ENCODE measurements at places on chromosomes 5 and 9.

- no peak for ATAC-seq
These were observed 270.1 kb upstream of the PTGER4 start for GRCh38 chr5:40409601-40410000.

DNA sequence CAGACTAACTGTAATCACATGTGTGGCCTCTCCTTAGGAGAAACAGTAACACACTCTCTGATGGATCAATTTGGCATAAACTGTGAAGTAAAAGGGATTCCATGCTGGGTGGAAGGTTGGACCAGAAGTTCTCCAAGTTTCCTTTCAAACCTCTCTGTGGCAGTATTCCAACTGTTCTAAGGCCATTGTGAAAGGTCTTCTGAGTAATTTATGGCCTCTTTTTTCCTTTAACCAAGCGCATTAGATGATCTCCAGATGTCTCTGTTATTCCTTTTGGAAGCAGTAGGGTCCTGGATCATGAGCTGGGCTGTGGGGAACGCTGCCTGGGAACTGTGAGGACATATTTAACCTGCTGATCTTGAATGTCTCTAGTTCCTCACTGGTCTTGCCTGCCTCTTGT is 80.6 kb upstream of the IL6ST start:
- no peak for ATAC-seq

- no peak for ATAC-seq
These were observed 133.7 kb downstream of the UNC13B start for GRCh38 chr9:35295369-35296036.

DNA sequence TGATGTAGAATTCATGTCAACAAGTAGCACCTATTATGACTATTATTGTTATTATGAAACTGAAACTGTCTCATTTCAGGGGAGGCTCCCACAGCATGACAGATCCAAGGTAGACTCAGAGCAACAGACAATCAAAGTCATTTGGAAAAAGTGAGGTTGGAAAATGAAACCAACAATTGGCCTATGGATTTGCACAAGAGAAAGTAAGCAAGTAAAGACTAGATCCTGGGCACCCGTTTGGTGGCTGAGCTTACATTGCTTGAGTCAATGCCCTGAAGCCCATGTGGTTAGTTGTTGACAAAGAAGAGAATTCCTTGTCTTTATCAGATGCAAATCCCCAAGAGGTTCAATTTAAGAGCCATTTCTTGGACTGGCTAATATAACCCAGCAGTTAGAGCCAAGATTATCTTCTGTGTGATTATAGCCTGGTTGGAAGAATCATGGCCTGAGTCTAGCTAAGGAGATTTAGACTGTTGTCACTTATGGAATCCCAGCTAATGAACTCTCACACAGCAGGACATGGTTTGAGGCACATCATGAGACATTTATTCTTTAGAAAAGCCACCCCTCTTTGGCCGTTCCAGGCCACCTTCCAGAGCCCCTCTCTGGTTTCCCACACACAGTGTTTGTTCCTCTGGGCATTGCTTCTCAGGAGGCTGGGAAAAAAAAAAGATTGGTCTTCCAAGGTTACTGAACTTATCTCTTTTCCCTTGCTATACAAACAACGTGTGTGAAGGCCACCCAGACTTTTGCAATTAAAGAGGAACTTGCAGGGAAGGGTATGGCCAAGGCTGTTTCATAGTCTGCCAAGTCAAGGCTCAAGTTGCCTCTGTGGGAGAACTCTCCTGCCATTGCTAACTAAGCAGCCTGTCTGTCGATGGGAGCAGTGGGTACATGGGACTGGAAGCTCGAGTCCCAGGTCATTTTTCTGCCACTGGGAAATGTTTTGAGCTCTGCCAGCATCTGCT is 399.5 kb downstream of the ENC1 start:
- peak; percentile 83 for ATAC-seq

DNA sequence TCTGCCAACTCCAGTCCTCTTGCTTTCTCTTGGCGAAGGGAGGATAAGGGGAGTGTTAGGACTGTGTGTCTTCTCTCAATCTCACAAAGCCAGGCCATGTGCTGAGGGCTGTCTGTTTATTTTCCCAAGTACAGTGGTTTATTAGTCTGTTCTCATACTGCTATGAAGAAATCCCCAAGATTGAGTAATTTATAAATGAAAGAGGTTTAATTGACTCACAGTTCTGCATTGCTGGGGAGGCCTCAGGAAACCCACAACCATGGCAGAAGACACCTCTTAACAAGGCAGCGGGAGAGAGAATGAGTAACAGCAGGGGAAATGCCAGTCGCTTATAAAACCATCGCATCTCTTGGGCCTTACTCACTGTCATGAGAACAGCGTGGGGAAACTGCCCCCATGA is 36.2 kb upstream of the CKS2 start:
- ATAC-seq, result no peak

GRCh38 chr5:121430538-121430937 is 421.1 kb upstream of the FTMT start:
- ATAC-seq, result no peak

DNA sequence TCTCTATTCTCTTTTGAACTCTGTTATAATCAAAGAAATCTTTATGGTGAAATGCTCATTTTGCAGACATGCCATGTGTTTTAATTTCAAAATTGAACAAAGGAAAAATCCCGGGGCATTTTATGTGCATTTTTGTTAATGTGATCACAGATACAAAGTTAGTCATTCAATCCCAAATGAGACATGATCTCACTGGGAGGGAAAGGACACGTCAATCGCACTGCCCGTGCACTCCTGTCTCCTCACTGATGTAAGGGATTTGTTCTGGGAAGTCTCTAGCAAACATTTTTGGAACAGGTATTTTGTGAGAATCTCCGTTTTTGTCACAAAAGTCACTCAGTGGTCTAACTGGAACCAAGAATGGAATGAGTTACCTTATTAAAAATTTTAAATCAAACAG is 97.9 kb upstream of the RANBP6 start:
- ATAC-seq, result no peak

GRCh38 chr9:99155736-99156135 is 50.8 kb downstream of the TGFBR1 start:
- no peak for ATAC-seq

- no peak for ATAC-seq
These were observed 108.0 kb upstream of the PTGER4 start for GRCh38 chr5:40571729-40572128.

DNA sequence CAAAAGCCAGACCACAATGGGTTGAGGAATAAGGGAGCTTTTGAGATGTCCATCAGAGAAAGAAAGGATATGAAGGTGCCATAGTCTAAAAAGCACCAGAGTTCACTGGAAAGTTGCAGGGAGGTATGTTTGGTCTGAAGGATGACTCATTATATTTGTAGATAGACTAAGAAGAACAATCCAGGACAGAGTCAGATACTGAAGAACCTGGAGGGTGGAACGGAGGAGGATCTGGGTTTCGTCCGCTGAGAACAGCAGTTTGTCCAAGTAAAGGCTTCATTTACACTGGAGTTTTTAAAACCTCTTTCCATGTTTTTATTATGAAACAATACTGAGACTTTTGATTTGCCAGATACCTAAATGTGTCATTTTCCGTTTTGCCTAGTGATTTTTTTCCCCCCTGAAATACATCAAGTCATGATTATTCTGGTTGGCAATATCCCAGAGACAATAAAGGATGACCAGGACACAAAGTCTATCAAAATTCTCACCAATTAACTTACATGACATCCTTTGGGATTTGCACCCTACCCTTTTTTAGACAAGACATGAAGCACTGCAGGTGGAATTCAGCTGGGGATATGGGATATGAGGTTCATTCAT is 219.9 kb downstream of the MLLT3 start:
- ATAC-seq, result no peak

DNA sequence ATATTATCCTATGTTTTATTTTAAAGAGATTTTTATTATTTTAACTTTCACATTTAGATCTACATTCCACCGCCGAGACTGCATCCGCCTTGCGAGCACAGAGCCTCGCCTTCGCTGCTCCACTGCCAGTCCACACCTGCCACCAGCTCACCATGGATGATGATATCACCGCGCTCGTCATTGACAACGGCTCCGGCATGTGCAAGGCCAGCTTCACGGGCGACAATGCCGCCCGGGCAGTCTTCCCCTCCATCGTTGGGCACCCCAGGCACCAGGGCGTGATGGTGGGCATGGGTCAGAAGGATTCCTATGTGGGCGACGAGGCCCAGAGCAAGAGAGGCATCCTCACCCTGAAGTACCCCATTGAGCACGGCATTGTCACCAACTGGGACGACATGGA is 8.6 kb upstream of the TBCA start:
- ATAC-seq, result no peak

- ATAC-seq, result no peak
These were observed 143.8 kb upstream of the CCDC152 start for GRCh38 chr5:42612750-42613366.

DNA sequence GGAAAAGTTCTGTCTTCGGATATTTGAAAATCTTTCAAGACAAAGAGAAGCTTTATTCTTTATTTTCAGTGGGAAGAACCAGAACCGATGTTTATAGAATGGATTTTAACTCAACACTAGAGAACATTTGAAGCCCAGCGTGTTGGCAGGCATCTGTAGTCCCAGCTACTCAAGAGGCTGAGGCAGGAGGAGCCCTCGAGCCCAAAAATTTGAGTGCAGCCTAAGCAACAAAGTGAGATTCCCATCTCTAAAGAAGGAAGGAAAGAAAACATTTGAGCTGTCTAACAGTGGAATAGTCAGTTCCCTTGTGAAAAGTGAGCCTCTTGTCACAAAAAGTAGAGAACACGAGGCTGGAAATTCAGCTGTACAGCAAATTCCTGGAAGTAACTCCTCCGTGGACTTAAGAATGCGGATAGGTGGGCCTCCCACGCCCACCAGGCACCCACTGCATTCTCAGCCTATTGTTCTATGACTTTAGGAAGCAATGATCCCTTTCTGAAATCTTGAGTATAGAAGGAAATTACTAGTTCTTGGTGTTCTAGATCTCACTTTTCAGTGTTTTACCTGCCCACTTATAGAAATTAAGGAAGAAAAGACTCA is 2.3 kb upstream of the PTPDC1 start:
- ATAC-seq, result no peak

- ATAC-seq, result peak; percentile 74
These were observed 350 bp upstream of the SLC25A46 start for GRCh38 chr5:110738503-110738811.

DNA sequence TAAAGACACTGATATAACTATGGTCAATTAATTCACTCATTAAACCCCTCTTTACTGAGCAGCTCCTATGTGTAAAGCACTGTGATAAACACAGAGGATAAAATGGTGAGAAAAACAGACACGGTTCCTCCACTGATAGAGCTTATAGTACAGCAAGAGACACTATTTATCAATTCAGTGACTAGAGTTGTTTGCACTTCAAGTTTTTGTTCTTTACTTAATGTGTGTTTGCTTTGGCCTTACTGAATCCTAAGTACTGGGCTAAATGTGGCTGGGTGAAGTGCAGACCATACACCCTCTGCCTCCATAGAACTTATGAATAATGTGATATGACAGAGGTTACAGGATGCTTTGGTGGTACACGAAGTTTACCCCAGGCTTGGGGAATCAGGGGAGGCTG is 80.1 kb upstream of the ITGA1 start:
- no peak for ATAC-seq

GRCh38 chr5:173781432-173781815 is 106.7 kb upstream of the CPEB4 start:
- ATAC-seq, result no peak

GRCh38 chr9:15927161-15927560 is 374.3 kb downstream of the CCDC171 start:
- no peak for ATAC-seq

Measured in esophagus mucosa (tissue), 1 donor.